ENCODE measurements at places on chromosomes 1 and 21. TPM values are rescaled to one million over a fixed set of nuclear protein-coding genes. Genes with fewer than 3 reads are reported as not detected.

GRCh38 chr1:235917267-235917811, 50.6 kb upstream of the LYST start:
- DNase-seq, result peak; percentile 89

GRCh38 chr1:155241841-155242264, 13.4 kb downstream of the ENTREP3 start:
- DNase-seq, result no peak

- DNase-seq, result no peak
Observed at GRCh38 chr1:161890574-161890973, 124.5 kb downstream of the ATF6 start.

- peak; percentile 88 for DNase-seq
Observed at GRCh38 chr1:15046487-15047165, 106.9 kb upstream of the TMEM51 start.

Gene NHLH1
- not detected for total RNA-seq

Gene DPT
- 140 TPM for total RNA-seq

Gene RYR2
- total RNA-seq, result 8.8 TPM
